ENCODE measurements at places on chromosomes 11 and 22.

GRCh38 chr22:47098121-47098520 is 335.7 kb downstream of the TBC1D22A start:
- no peak for DNase-seq

DNA sequence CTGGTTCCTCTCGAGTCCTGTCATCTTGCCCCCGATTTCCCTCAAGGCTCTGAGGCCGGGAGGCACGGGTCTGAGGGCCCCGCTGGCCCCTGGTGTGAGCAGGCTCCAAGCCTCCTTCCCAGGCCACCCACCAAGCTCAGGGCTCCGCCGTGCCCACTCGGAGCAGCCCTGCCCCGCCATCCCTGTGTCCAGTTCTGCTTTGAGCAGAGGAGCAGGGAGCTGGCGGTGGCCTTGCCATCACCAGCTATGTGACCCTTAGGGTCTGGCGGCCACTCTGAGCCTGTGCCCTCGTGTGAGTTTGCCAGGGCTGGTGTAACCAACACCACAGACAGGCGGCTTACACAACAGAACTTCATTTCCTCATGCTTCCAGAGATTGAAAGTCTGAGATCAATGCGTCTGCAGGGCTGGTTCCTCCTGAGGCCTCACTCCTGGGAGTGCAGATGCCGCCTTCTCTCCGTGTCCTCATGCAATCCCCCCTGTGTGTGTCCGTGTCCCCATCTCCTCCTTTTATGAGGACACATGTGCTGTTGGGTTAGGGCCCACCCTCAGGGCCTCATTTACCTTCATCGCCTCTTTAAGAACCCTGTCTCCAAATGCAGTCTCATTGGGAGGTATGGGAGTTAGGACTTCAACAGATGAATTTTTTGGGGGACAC is 36.5 kb upstream of the CELSR1 start:
- DNase-seq: no peak

- no peak for DNase-seq
Measured at GRCh38 chr22:30439226-30439625, 13.7 kb downstream of the MTFP1 start.

DNA sequence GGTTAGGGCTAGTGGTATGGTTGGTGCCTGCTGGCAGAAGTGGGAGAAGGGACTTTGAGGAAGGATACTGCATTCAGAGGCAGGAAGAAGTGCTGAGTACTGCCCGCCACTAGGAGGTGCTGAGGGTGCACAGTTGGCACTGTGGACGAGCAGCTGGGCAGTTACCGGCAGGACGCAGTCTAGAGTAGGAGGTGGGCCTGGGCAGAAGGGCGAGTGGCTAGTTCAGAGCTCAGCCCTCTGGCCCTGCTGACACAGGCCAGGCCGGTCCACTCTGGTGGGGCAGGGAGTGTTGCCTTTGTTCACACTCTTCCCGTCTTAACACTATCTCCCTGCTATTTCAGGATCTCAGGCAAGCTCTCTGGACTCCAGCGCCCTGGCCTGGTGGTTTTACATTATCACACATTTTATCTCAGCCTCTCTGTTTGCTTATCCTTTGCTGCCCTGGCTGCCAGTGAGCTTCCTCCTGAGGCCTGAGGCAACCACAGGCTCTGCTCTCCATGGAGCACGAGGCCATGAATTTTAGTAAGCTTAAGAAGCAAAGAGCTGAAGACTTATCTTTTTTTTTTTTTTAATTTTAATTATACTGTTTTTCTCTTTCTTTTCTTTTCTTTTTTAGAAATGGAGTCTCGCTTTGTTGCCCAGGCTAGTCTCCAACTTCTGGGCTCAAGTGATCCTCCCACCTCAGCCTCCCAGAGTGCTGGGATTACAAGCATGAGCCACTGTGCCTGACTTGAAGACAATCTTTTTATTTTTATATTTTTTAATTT is 26.9 kb downstream of the SNAP29 start:
- DNase-seq: peak; percentile 74

- no peak for DNase-seq
Measured at GRCh38 chr11:77109236-77110019, 6.8 kb downstream of the OMP start.

GRCh38 chr11:22730319-22730718 is 63.9 kb downstream of the GAS2 start:
- DNase-seq: no peak

GRCh38 chr22:39466228-39467006 is 9.6 kb downstream of the MGAT3 start:
- DNase-seq: no peak

DNA sequence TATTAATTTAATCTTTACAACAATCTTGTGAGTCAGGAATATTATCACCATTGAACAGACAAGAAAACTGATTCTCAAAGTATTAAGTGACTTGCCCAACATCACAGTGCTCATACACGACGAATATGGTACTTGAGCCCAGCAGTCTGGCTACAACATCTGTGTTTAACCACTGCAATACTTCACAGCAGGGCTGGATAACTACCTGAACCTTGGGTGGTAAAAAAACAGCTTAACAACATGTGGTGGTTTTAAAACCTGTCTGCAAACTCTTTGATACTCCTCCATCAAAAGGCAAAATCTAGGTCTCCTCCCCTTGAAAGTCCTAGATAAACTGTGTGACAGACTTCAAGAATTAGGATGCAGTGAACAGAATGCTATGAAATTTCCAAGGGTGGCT is 424.6 kb upstream of the CADM1 start:
- no peak for DNase-seq

DNA sequence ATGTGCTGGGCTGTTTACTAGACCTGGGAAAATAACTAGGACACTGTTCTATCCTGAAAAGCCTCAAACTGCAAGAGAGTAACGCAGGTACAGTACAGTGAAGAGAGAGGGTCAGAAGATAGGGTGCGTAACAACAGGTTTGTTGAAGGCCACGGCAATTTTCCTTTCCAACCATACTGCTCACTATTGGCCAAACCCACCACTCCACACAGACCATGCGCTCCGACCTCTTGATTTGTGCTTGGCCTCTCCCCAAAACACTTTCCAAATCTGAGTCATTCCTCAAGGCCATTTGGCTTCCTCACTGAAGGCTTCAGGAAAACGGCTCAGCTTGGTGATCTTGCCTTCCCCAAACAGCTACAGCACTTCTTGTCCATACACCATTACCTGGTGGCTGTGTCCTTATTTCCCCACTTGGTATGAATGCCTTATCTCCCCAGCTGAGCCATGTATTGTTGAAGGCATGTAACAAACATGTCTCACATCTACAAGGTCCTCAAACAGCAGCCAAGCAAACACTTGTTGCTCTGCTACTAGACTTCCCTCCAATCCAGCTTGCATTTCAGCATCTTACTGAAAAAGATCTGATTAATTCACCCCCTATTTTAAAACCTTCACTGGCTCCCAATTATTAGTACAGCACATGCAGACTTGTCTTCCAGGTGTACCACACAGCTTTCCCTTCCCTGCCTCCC is 40.9 kb downstream of the TCF20 start:
- DNase-seq: no peak

GRCh38 chr11:111446404-111447111 is 65.6 kb downstream of the BTG4 start:
- DNase-seq: no peak

GRCh38 chr11:79121351-79121750 is 319.5 kb downstream of the TENM4 start:
- no peak for DNase-seq

- no peak for DNase-seq
Measured at GRCh38 chr11:102955624-102956023, at the start of gene MMP13. Gene MMP13, minus strand, starts transcription at chr11:102955732. Its CDS starts 27 bp downstream, at chr11:102955705.

DNA sequence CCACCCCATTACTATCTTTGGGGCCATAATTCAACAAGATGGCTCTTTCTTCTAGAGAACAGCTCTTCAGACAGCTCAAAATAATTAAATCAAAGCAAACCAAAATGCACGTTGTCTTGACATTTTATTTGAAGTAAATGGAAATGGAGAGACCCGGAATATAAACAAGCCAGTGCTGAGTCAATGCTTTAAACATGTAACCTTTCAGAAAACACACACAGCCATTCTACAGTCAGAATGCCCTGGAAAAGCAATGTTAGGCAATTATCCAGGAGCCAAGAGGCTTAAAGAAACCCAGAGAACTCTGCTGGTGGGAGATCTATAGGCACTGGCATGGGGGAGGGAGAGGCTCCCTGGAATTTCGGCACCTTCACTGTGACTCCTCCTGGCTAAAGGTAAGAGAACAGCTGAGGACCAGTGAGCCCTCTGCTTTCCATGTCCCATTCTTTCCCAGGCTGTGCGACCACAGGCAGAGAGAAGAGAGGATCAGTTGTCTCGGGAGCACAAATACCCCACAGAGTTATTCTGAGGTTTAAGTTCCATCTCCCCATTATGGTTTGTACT is 254.0 kb upstream of the CCDC90B start:
- no peak for DNase-seq

GRCh38 chr11:107741044-107741823 is 29.4 kb upstream of the SLN start:
- DNase-seq: no peak

DNA sequence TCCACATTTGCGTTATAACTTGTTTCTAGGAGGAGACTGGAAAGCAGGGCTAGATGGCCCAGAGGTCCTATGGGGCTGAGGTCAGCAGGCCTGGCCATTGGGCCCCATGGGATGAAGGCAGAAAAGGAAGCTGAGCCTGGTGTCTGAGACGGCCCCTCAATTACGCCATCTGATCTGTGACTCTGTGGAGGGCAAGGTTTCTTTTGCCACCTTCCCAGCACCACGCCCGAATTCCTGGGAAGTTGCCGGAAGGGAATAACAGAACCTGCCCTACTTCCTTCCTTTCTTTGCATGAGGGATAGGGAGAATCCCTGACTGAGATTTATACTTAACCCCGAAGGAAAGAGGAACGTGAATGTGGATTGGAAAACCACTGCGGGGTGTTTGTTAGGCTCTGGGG is 118.1 kb downstream of the MPPED1 start:
- no peak for DNase-seq

- DNase-seq: no peak
Measured at GRCh38 chr22:46023558-46023981, 46.6 kb upstream of the WNT7B start.

- DNase-seq: no peak
Measured at GRCh38 chr11:57514538-57515331, 767 bp downstream of the SLC43A1 start.

GRCh38 chr11:118145285-118146227 is 7.1 kb downstream of the SCN4B start:
- peak; percentile 94 for DNase-seq

DNA sequence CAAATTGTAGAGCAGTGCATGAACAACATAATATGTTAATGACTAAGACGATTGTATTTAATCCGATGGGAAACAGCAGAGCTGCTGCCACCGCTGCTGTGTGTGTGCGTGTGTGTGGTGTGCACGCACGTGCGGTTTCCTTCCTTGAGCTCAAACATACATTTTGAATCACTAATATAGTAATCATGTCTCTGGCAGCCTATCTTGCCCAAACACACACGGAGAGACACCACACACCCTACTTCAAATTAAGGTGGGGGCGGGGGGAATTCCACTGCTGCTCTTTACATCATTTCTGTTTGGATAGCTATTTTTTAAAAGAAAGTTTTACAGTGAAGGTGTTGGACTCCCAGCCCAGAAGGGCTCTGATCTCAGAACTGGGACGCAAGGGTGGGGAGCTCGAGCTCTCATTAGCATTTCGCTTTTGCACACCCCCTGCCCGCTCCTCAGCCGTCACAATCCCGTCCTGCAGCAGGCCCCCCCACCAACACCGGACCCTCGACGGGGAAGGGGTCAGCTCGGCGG is 651 bp upstream of the FAM83F start:
- DNase-seq: no peak

GRCh38 chr11:56522008-56522407 is 21.0 kb downstream of the OR5M11 start:
- DNase-seq: no peak

DNA sequence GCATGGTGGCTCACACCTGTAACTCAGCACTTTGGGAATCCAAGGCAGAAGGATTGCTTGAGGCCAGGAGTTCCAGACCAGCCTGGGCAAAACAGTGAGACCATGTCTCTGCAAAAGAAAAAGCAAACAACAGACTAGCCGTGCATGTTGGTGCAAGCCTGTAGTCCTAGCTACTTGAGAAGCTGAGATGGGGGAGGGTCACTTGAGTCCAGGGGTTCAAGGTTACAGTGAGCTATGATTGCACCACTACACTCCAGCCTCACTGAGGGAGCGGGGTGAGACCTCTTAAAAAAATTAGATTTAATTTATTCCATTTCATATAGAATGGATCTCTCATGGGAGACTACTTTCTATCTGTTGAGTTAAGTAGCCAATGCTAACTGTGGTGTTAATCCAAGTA is 50.4 kb downstream of the DDX10 start:
- DNase-seq: no peak

- no peak for DNase-seq
Measured at GRCh38 chr11:121250843-121251242, 41.7 kb upstream of the SC5D start.

- DNase-seq: no peak
Measured at GRCh38 chr22:42926104-42926503, 69.0 kb upstream of the ARFGAP3 start.

GRCh38 chr11:104588446-104588845 is 309.8 kb downstream of the CASP12 start:
- no peak for DNase-seq

DNA sequence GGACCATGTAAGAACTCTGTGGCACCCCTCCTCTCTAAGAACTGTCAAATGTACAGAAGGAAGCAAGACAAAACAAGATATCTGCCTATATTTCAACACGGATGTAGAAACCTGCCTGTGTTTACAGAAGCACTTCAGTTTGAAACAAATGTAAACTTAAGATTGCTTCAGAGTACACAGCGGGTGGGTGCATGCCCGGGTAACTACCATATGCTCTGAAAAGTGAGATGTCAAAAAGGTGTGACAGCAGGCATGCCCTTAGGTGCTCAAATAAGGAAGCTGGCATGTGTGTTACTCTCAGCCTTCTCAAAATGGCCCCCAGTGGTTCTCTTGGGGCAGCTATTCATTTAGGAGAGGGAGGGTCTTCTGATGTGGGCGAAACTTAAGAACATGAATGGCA is 5.2 kb downstream of the ACP2 start:
- no peak for DNase-seq

- no peak for DNase-seq
Measured at GRCh38 chr22:36775586-36775963, 344 bp downstream of the IFT27 start.

GRCh38 chr11:57778318-57779037 is 16.9 kb downstream of the CTNND1 start:
- peak; percentile 87 for DNase-seq

All from type B pancreatic cell (in vitro differentiated cells).